Esophagus squamous epithelium (tissue), 5 donors: ENCODE measurements at places on chromosomes 3 and 15.

GRCh38 chr15:27412415-27412814 is 441.4 kb downstream of the GABRG3 start:
- no peak for DNase-seq

- no peak for DNase-seq
Observed at GRCh38 chr3:149247008-149247710, 25.5 kb upstream of the CP start.

GRCh38 chr3:39972508-39972907 is 163.1 kb downstream of the MYRIP start:
- no peak for DNase-seq

- no peak for DNase-seq
Observed at GRCh38 chr3:192819001-192819569, 91.7 kb upstream of the FGF12 start.

DNA sequence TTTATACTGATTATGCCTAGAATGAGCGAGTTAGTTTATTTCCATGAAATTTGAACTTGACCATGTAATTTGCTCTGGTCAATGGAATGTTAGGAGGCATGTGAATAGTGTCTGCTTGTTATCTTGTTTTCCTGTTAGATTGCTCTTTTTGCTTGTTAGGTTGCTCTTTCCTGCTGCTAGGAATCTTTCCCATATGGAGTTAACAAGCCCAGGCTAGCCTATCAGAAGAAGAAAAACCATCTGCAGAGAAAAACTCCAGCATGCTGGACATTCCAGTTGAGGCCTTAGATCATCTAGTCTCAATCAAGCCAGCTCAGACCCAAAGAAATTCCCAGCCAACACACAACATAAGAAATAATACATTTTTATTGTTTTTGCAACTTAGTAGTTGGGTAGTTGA is 470.2 kb upstream of the AGTR1 start:
- no peak for DNase-seq

DNA sequence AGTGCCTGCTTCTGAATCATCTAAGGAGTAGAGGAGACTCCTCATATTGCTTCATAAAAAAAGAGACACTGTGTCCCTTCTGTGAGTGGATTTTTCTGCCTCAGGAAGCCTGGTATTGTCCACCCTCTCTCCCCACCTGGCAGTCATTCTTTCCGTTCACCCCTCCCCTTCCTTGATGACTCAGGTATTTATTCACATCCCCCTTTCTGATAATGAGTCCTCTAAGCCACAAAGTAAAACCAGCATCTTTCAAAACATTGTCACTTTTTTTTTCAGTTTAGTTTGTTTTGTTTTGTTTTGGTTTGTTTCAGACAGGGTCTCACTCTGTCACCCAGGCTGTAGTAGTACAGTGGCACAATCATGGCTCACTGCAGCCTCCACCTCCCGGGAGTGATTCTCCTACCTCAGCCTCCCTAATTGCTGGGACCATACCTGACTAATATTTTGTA is 65.2 kb upstream of the UBE2E1 start:
- no peak for DNase-seq

- no peak for DNase-seq
Observed at GRCh38 chr3:43239755-43240154, 46.6 kb upstream of the SNRK start.

DNA sequence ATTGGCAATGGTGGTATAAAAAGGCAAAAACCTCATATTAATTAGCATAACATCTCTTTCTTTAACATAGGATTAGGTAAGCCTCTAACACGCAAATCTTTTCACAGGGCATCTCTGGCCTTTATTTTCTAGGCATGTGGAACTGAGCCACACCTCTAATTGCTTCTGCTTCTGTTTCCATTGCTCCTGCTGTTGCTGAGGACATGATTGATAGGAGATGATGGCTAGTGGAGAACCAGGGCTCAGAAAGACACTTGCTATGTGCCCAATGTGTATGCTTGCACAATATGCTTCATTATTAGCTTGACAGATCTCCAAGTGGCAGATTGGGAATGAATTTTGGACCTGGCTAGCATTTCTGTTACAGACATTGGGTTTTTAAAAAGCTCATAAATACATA is 114.5 kb downstream of the EPHA3 start:
- no peak for DNase-seq

DNA sequence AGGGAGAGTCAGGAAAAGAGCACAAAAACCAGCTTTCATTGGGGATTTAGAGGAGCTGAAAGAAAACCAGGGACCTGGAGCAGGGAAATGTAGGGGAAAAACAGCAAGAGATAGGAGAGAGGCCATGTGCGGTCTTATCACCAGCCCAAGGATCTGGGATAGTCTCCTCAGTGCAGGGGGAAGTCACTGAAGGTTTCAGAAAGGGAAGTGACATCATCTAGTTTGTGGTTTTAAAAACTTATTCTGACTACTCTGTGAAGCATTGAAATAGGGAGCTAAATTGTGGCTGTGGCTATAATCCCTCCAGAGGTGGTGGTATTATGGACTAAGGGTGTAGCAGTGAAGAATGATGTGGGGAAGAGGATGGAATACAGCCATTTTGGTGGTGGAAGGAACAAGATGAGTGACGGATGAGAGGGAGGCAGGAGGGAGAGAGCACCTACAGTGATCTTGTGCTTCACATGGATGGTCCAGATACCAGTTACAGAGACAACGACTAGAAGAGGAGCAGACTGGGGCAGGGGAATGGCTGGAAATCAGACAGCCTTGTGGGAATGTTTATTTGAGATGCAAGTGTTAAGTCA is 72.7 kb downstream of the HMG20A start:
- DNase-seq, result no peak

DNA sequence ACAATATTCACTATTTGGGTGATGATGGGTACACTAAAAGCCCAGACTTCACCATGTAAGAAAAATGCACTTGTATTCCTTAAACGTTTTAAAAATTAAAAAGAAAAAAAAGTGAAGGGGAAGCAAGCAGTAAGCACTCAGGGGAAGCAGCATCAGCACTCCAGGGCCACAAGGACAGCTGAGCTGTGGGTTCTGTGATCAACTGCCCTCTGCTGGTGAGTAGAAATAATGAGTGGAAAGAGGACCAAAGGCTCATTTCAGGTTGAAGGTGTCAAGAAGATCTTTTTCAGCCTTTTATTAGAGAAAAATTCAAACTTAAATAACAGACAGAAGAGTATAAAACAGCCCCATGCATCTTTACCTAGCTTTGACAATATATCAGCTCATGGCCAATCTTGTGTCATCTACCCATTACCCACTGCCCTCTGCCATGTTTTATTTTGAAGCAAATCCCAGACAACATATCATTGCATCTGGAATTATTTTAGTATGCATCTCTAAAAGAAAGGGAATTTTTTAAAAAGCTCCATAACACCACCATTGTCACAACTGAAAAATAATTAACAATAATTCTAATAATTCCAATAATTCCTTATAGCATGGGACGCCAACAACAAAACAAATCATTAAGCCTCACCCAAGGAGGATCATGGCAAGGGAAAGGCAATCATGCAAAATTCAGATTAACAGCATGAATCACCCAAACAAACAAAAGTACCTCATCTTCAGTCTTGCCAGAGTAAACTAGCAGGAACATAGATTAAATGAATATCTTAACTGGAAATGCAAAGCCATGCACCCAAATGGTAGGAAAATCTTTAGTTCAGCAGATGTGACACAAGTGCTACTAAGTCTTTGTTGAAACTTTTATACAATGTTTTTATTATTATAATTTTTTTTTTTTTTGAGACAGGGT is 42.5 kb downstream of the TAMM41 start:
- peak; percentile 3 for DNase-seq

GRCh38 chr15:70016511-70016994 is 81.2 kb downstream of the TLE3 start:
- no peak for DNase-seq

- no peak for DNase-seq
Observed at GRCh38 chr3:25433868-25434267, 5.8 kb downstream of the RARB start.
